ENCODE measurements at places on chromosomes 5 and 9.

DNA sequence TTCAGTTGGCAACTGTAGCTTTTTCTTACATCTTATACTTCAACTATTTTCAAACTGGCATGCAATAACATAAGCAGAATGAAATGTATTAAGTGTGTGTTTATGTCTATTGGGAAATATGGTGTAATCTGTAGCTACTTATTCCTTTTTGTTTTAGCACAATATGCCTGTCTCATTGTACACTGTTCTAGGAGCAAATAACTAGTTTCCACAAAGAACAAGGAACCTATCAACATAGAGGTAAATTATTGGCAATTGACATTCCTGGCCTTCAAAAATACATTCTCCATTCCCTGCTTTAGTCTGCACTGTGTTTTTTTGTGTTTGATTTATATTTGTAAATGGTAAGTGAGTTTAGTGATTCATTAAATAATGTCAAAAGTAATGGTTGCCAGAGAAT lies 75.7 kb downstream of the FBXL7 start:
- peak overlapping the region; percentile 68 for H3K27ac ChIP-seq
- DNase-seq, result no peak
- no peaks in the 10 kb centered on the region for H3K27me3 ChIP-seq
- H3K4me1 ChIP-seq, result peaks cover 49% of the 10 kb centered on the region
- H3K4me3 ChIP-seq, result no peak overlapping the region
- no peaks in the 10 kb centered on the region for H3K36me3 ChIP-seq

DNA sequence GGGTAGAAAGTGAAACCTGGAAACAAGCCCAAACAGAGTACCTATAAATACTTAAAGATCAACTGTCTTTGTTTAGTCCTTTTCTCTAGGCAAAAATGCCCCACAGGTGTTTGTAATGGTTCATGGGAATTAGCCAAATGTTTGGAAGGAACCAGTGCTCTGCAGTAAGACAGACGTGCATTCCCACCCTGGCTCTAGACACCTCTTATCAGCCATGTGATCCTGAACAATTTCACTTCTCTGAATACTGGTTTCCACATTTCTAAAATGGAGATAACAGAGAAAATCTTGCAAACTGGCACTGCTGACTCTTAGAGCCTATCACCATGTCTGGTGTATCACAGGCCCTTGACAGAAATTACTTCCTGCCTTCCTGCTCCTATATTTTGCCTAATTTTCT lies 30.0 kb downstream of the GLIS3 start:
- DNase-seq, result no peak
- no peak overlapping the region for H3K4me3 ChIP-seq
- H3K4me1 ChIP-seq, result no peaks in the 10 kb centered on the region

- peaks cover 6% of the 10 kb centered on the region for H3K36me3 ChIP-seq
- no peaks in the 10 kb centered on the region for H3K4me1 ChIP-seq
- no peak overlapping the region for H3K4me3 ChIP-seq
- no peaks in the 10 kb centered on the region for H3K27me3 ChIP-seq
- no peak overlapping the region for H3K27ac ChIP-seq
- no peak for DNase-seq
Observed at GRCh38 chr9:34346873-34347799, 17.8 kb downstream of the NUDT2 start.

- no peak overlapping the region for H3K4me3 ChIP-seq
- H3K36me3 ChIP-seq, result no peaks in the 10 kb centered on the region
- no peaks in the 10 kb centered on the region for H3K27me3 ChIP-seq
- H3K4me1 ChIP-seq, result no peaks in the 10 kb centered on the region
- DNase-seq, result no peak
- H3K27ac ChIP-seq, result no peak overlapping the region
Observed at GRCh38 chr5:94759022-94759421, 140.6 kb downstream of the SLF1 start.

DNA sequence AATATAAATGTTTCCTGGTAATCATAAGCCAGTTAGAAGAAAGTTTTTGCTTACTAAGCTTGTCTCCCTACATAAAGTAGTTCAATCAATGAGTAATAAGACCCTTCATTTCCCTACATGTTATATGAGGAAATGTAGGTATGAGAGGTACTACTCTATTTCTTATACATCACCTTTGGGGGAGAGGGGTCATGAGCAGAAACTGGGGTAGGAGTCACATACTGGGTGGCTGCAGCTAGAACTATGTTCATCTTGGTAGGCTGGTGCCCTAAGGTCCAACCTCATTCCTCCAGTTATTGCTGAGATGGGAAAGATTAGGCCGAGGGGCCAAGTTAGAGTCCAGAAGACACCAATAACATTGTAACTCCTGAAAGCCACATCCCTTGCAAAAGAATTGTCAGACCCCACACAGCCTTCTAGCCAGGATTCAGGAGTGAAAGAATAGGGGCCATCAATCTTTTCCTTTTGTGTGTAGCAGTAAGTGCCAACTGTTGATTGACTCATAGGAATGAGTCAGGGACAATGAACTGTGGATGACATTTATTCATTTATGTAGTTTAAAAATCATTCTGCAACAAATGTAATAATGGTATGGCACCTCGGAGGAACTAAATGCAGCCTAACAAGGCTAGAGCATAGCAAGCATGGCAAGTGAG lies 21.6 kb upstream of the SREK1 start:
- no peak for DNase-seq
- H3K4me1 ChIP-seq, result no peaks in the 10 kb centered on the region
- H3K36me3 ChIP-seq, result no peaks in the 10 kb centered on the region
- no peak overlapping the region for H3K4me3 ChIP-seq
- H3K27me3 ChIP-seq, result no peaks in the 10 kb centered on the region

DNA sequence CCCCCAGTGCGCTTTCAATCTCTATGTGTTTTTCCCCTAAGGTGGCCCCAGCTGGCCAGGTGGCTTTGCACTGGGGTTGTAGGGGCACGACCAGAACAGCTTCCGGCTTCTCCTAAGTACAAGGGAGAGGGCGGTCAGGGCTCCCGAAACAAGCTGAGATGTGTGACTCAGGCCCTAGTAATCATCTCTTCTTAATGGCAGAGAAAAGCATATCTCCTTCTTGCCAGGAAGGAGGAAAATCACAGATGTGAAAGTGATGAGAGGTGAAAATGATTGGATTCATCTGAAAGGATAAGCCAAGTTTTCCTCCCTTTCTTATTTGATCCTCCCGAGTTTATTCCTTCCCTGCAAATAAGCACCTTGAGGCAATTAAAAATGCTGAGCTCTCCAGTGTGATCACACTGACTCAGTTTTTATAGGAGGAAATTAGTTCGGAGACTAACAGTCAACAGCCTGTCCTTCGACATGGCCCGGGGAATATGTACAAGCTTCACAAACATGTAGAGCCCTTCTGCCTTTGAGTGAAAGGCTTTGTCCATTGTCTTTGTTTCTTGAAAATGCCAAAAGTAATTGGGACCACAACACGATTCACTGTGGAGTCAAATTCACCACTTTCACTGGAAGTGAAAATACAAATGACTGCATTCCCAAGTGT lies 514.8 kb downstream of the PSAT1 start:
- H3K4me3 ChIP-seq, result no peak overlapping the region
- H3K27me3 ChIP-seq, result no peaks in the 10 kb centered on the region
- no peak overlapping the region for H3K27ac ChIP-seq
- H3K36me3 ChIP-seq, result no peaks in the 10 kb centered on the region

- DNase-seq, result no peak
- no peaks in the 10 kb centered on the region for H3K36me3 ChIP-seq
- no peak overlapping the region for H3K4me3 ChIP-seq
- H3K27me3 ChIP-seq, result no peaks in the 10 kb centered on the region
Observed at GRCh38 chr9:22374051-22374450, 72.6 kb upstream of the DMRTA1 start.

DNA sequence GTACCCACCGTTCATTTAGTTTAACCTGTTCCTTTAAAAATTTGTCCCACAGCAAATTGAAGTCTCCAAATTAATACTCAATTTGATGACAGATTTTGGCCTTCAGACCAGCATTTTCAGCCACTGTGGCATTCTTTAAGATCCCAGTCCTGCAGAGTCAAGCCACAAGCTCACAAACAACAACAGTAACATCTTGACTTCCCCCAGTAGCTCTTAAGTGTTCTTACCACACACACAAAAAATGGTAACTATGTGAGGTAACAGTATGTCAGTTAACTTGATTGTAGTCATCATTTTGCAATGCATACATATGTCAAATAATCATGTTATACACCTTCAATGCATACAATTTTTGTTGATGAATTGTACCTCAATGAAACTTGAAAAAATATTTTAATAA lies 247.9 kb downstream of the LURAP1L start:
- no peaks in the 10 kb centered on the region for H3K27me3 ChIP-seq
- DNase-seq, result no peak
- H3K27ac ChIP-seq, result no peak overlapping the region
- no peak overlapping the region for H3K4me3 ChIP-seq

GRCh38 chr5:158178535-158178934 lies 319.6 kb upstream of the CLINT1 start:
- H3K27me3 ChIP-seq, result no peaks in the 10 kb centered on the region
- no peak overlapping the region for H3K27ac ChIP-seq
- no peaks in the 10 kb centered on the region for H3K36me3 ChIP-seq
- no peak overlapping the region for H3K4me3 ChIP-seq

DNA sequence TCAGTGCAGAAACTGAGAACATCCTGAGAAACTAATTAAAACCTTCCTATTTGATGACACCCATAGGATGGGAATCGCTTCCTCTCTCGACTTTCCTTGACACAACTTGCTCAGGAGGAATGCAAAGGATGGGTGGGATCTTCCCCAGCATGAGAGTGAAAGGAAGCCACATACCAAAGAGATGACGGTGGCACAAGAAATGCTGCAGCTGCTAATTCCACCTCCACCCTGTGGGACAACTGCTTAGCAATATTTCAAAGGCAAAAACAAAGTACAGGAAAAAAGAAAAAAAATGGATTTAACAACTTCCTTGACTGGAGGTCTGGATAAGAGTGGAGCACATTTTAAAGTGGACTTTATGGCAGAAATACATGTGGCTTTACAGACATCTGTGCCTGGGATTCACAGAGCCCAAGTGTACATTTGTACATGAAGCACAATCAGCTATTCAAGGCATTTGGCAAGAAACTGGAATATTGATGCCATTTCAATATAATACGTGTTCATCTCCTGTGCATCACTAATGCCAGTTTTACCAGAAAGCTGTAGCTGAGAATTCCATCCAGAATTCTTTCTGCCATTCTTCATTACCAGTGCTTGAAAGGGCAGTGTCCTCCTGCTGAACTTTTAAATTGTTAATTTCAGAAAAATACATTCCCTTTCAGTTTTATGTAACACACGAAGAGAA lies 359.2 kb upstream of the ACTBL2 start:
- H3K4me1 ChIP-seq, result peaks cover 12% of the 10 kb centered on the region
- DNase-seq, result no peak
- H3K36me3 ChIP-seq, result no peaks in the 10 kb centered on the region
- H3K27me3 ChIP-seq, result no peaks in the 10 kb centered on the region
- peak overlapping the region; percentile 90 for H3K27ac ChIP-seq

DNA sequence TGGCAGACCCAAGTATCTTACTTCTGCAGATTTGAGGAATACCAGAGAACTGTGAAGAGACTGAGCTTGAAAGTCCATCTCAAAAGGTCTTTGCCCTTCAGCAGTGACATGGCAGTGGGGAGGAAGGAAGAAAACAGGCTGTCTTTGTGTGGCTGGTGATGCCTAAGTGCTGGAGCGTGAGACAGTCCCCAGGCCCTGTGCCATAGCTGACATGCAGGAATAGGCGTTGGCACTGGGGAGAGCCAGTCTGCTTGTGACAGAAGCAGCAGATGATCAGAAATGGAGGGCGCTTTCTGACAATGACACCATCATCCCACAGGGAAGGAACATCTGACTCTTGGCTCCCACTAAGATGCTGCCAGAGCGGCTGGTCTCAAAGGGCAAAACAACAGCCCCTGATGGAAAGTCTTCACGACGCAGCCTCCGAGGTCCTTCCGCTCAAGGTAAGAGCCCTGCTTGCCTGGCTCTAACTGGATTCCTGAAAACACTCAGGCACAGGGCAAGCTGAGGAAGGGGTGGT lies 15.5 kb upstream of the GLRX start:
- H3K4me1 ChIP-seq, result peaks cover 9% of the 10 kb centered on the region
- H3K4me3 ChIP-seq, result no peak overlapping the region
- H3K27me3 ChIP-seq, result no peaks in the 10 kb centered on the region
- no peaks in the 10 kb centered on the region for H3K36me3 ChIP-seq
- DNase-seq, result no peak
- H3K27ac ChIP-seq, result no peak overlapping the region
